ENCODE measurements at places on chromosomes 12 and 14.

GRCh38 chr12:68557011-68557730 is 53.5 kb upstream of the RAP1B start:
- DNase-seq = no peak

- DNase-seq = no peak
Observed at GRCh38 chr14:102645746-102646440, 53.4 kb downstream of the RCOR1 start.

DNA sequence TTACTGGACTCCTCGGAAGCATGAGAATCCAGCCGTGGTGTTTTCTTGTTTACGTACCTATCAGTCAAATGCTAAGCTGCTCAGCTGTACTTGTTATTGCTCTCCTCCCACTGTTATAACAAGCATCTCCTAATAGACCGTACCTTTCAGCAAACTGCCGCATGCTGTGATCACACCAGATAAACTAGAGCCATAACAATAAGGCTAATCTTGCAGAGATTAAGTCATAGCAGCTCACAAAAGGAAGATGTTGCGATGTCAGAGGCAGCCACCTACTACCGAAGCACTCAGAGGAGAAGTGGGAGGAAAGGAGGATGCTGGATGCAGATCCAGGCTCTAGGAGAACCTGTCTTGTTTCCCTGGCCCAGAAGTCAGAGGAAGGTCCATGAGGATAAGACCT is 196.0 kb downstream of the GALC start:
- DNase-seq = no peak

DNA sequence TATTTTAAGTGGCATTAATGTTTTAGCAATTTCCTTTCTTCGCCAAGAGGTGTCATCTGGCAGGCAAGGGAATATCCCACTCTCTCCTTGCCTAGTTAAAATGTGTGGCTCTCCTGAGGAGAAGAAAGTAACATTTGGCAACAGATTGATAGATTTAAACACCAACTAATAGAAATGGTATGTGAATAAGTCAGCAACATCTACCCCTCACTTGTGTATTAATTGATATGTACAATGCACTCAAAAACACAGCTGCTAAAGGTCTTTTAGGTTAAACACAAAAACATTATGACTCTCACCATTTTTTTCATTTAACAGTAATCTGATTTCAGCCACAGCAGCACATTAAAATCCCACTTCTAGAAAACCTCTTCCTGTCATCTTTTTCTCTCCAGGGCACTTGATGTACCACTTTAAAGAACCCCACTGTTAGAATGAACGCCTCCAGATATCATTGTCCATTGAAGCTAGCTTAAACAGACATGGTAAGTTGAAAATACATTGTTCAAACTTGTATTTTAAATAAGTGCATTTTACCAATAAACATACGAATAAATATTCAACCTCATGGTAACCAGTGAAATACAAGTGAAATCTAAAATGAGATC is 151.7 kb downstream of the RPAP3 start:
- DNase-seq = no peak

- no peak for DNase-seq
Observed at GRCh38 chr12:18383203-18383602, 121.9 kb downstream of the PIK3C2G start.

GRCh38 chr14:47226877-47227520 is 448.4 kb downstream of the MDGA2 start:
- no peak for DNase-seq

DNA sequence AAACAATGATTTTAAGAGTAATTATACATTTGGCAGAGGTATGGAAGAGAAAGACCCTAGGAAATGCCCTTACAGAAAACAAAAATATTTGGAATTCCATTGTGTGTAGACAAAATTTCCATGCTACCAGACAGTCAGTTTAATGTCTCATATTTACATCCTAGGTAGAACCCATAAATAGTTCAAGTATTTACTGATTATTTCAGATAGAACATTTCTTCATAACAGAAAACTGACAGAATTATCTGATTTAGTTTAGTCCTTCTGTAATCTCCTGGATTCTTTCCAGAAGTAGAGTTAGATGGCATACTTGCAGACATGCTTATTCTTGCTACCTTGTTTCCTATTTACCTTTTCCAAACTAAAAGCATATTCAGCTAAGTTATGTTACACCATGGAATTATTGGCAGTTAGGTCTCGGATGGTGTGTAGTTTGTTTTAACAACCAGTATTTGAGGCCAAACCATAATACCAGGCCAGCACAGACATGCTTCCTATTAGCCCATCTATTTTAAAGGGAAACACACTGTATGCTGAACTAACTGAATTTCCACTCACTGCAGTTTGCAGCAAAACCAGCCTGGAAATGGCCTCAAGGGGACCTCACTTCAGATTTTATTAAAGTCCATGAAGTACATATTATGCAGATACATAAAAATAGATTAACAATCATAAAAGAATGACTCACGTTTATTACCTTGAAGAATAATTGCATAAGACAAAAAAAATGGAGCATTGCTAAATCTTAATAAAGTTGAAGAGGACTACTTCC is 126.6 kb upstream of the LRIG3 start:
- DNase-seq = no peak

GRCh38 chr14:98682033-98682432 is 590.0 kb downstream of the BCL11B start:
- DNase-seq = no peak
